ENCODE measurements at places on chromosomes 1 and 21. TPM values are rescaled to one million over a fixed set of nuclear protein-coding genes. Genes with fewer than 3 reads are reported as not detected.

RPE65 gene
- total RNA-seq, result not detected

FAM151A gene
- not detected for total RNA-seq

PLEKHA6 gene
- 0.16 TPM for total RNA-seq

GRCh38 chr1:58468612-58469011 is 77.9 kb downstream of the OMA1 start:
- no peaks in the 10 kb centered on the region for H3K27me3 ChIP-seq
- H3K27ac ChIP-seq, result no peak overlapping the region
- peaks cover 2% of the 10 kb centered on the region for H3K36me3 ChIP-seq
- no peak for DNase-seq
- no peaks in the 10 kb centered on the region for H3K4me1 ChIP-seq

GPR52 gene
- 17.6 TPM for total RNA-seq

FAM177B gene
- total RNA-seq, result not detected

- no peak overlapping the region for H3K4me3 ChIP-seq
- no peaks in the 10 kb centered on the region for H3K27me3 ChIP-seq
- H3K4me1 ChIP-seq, result peaks cover 2% of the 10 kb centered on the region
- H3K27ac ChIP-seq, result no peak overlapping the region
- peaks cover 2% of the 10 kb centered on the region for H3K36me3 ChIP-seq
These were observed 6.8 kb downstream of the BACH1 start for GRCh38 chr21:29305561-29305960.

DNA sequence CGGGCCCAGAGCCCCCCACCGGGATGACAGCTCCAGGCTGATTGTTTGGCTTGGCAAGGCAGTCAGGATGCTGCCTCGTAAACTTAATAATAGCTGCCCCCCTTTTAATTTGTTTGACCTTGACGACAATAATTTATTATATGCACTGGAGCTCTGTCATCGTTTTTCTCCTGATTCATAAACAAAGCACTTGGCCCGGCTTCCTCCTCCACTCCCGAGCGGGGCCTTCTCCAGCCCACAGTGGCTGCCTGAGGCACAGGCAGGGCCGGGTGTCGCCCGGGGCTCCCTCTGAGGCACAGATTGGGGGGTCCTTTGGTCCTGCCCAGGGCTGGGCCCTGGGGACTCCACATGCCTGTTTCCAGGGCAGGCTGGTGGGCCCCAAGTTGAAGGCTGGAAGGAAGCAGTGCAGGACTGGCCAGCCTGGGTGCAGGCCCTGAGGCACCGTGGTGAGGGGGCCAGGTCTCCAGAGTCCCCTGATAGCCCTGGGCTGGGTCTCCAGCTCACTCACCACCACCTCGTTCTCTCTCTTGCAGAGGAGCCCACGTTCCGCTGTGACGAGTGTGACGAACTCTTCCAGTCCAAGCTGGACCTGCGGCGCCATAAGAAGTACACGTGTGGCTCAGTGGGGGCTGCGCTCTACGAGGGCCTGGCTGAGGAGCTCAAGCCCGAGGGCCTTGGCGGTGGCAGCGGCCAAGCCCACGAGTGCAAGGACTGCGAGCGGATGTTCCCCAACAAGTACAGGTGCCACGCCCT is 52.0 kb upstream of the ARHGEF16 start:
- no peak for DNase-seq
- H3K27ac ChIP-seq, result no peak overlapping the region
- H3K4me1 ChIP-seq, result no peaks in the 10 kb centered on the region
- H3K36me3 ChIP-seq, result no peaks in the 10 kb centered on the region
- H3K27me3 ChIP-seq, result no peaks in the 10 kb centered on the region

TGFB2 gene
- total RNA-seq, result not detected

UBE2U gene
- not detected for total RNA-seq

GRCh38 chr21:28627261-28627660 is 365.4 kb downstream of the LTN1 start:
- DNase-seq, result no peak
- H3K27ac ChIP-seq, result no peak overlapping the region
- no peaks in the 10 kb centered on the region for H3K36me3 ChIP-seq
- H3K27me3 ChIP-seq, result no peaks in the 10 kb centered on the region
- no peak overlapping the region for H3K4me3 ChIP-seq
- H3K4me1 ChIP-seq, result no peaks in the 10 kb centered on the region

ARTN gene
- total RNA-seq, result not detected

TMEM234 gene
- total RNA-seq, result 24.7 TPM

GRCh38 chr1:172326136-172326535 is 94.3 kb upstream of the C1orf105 start:
- no peaks in the 10 kb centered on the region for H3K36me3 ChIP-seq
- H3K4me1 ChIP-seq, result no peaks in the 10 kb centered on the region
- no peak overlapping the region for H3K4me3 ChIP-seq
- DNase-seq, result no peak

GRCh38 chr1:185731446-185731845 is 2.7 kb upstream of the HMCN1 start:
- no peak for DNase-seq
- no peak overlapping the region for H3K4me3 ChIP-seq
- H3K27ac ChIP-seq, result no peak overlapping the region
- peaks cover 43% of the 10 kb centered on the region for H3K27me3 ChIP-seq

OR2L8 gene
- not detected for total RNA-seq

DNA sequence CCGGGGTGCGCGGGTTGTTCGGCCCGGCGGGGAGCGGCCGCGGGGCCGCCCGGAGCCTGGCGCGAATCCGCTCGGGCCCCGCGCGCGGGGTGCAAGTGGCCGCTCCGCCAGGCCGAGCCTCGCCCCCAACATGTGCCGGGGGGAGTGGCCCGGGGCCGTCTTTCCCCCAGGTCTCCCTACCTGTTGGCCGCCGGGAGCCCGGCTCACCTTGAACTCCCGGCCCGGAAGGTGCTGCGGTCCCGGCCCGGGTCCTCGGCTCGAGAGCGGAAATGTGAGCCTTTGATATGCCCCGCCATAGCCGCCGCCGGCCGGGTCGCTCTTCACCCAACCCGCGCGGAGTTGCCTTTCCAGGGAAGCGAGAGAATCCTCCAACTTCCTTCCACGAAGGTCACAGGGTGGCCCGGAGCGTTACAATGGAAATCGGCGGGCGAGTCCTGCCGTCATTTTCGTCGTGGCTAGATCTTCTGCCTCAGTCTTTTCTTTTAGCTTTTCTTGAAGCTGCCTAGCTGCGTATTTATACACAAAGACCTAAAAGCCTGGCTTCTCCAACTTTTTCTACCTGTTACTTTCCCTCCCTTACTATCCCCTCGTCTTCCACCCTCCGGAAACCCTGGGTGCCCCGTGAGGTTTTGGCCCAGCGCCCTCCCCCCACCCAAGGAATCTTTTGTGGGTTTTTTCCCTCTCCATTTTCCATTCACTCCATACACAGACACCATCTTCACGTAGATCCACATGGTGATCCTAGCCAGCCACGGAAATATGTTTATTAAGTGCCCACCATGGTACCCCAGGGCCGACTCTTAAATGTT is 867 bp downstream of the PTGFRN start:
- peaks cover 15% of the 10 kb centered on the region for H3K27me3 ChIP-seq
- no peak overlapping the region for H3K27ac ChIP-seq
- no peaks in the 10 kb centered on the region for H3K36me3 ChIP-seq

DNA sequence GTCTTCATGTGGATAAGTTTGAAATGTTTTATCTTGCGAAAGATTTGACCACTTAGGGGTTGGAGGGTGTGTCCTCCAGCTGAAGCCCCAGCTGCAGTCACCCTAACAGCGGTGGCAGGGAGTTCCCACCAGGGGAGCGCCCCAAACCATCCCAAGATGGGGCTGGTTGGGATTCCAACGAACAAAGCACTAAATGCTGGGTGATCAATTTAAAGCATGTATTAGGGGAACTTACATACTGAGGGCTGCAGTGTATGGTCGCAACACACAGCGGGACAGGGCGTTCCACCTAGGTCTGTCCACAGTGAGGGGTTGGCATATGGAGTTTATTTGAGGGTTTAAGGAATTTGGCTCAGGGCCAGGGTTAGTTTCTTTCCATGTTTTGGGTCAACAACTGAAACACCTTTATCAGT is 26.3 kb downstream of the SLC37A1 start:
- DNase-seq, result no peak

DNA sequence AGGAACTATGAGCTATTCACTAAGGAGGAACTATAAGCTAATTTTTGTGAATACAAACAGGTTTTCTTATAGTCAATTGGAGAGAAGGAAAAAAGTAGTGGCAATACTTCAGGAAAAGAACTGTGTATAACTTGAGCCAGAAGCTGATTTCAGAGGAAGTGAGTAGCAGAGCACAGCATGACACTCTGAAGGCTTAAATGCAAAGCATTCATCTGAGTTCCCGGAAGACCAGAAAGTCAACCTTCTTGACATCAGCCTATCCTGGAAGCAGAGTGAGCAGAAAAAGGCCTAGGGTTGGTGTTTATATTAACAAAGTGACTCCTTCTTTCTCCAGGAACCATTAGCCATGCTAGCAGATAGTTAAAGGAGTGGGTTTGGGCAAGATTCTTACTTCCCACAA is 545.2 kb downstream of the MRPL39 start:
- H3K4me3 ChIP-seq, result no peak overlapping the region
- no peaks in the 10 kb centered on the region for H3K27me3 ChIP-seq
- H3K4me1 ChIP-seq, result no peaks in the 10 kb centered on the region
- DNase-seq, result no peak
- no peak overlapping the region for H3K27ac ChIP-seq
- no peaks in the 10 kb centered on the region for H3K36me3 ChIP-seq

- no peak overlapping the region for H3K4me3 ChIP-seq
- H3K4me1 ChIP-seq, result no peaks in the 10 kb centered on the region
- no peaks in the 10 kb centered on the region for H3K36me3 ChIP-seq
- H3K27me3 ChIP-seq, result no peaks in the 10 kb centered on the region
- no peak for DNase-seq
These were observed 226.1 kb downstream of the SLC45A1 start for GRCh38 chr1:8543965-8544364.

GRCh38 chr1:54716299-54717047 is 812 bp downstream of the TTC4 start:
- H3K27me3 ChIP-seq, result no peaks in the 10 kb centered on the region
- peaks cover 22% of the 10 kb centered on the region for H3K36me3 ChIP-seq
- DNase-seq, result no peak
- H3K4me1 ChIP-seq, result peaks cover 12% of the 10 kb centered on the region
- H3K27ac ChIP-seq, result no peak overlapping the region

GRCh38 chr1:41981796-41982195 is 63.1 kb upstream of the HIVEP3 start:
- H3K27me3 ChIP-seq, result no peaks in the 10 kb centered on the region
- DNase-seq, result no peak
- peaks cover 17% of the 10 kb centered on the region for H3K4me1 ChIP-seq
- no peaks in the 10 kb centered on the region for H3K36me3 ChIP-seq
- no peak overlapping the region for H3K4me3 ChIP-seq
- no peak overlapping the region for H3K27ac ChIP-seq

DNA sequence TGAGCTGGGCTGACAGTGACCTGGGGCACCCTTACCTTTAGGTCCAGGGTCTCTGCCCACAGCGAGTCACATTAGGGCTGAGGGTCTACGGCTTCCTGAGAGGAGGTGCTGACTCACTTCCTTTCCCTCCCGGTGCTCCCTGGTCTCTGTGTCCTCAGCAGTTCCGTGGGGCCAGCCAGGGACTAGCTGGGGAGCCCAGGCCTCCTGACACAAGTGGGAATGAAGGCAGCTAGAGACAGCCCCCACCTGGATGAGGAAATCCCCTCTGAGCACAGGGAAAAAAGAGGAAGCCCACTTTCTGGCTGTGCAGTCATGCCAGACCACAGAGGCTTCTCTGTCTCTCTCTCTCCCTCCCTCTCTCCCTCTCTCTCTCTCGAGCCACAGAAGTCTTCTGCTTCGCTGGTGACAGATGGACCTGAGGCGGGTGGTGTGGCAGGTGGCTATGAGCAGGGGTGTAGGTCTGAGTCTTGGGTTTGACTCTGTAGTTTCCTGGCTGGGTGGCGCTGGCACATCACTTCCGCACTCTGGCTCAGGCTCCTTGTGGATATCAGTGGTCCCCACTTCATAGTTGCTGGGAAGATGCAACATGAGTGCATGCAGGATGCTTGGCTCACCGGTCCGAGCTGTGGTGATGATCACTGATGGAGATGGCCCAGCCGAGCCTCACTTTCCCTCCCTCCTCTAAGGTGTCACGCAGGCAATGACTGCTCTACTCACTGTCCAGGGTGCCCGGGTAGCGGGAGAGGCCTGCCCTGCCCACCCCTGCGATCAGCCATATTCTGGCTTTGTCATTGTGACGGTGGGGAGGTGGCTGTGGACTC is 3.5 kb downstream of the SLC66A1 start:
- H3K4me1 ChIP-seq, result peaks cover 50% of the 10 kb centered on the region
- H3K27me3 ChIP-seq, result no peaks in the 10 kb centered on the region
- H3K36me3 ChIP-seq, result peaks cover 4% of the 10 kb centered on the region
- peak overlapping the region; percentile 43 for H3K27ac ChIP-seq
- DNase-seq, result no peak
- no peak overlapping the region for H3K4me3 ChIP-seq

GRCh38 chr1:159791031-159791430 is 10.3 kb downstream of the DUSP23 start:
- no peak overlapping the region for H3K4me3 ChIP-seq
- no peak for DNase-seq
- no peaks in the 10 kb centered on the region for H3K36me3 ChIP-seq
- no peaks in the 10 kb centered on the region for H3K4me1 ChIP-seq
- no peak overlapping the region for H3K27ac ChIP-seq

DNA sequence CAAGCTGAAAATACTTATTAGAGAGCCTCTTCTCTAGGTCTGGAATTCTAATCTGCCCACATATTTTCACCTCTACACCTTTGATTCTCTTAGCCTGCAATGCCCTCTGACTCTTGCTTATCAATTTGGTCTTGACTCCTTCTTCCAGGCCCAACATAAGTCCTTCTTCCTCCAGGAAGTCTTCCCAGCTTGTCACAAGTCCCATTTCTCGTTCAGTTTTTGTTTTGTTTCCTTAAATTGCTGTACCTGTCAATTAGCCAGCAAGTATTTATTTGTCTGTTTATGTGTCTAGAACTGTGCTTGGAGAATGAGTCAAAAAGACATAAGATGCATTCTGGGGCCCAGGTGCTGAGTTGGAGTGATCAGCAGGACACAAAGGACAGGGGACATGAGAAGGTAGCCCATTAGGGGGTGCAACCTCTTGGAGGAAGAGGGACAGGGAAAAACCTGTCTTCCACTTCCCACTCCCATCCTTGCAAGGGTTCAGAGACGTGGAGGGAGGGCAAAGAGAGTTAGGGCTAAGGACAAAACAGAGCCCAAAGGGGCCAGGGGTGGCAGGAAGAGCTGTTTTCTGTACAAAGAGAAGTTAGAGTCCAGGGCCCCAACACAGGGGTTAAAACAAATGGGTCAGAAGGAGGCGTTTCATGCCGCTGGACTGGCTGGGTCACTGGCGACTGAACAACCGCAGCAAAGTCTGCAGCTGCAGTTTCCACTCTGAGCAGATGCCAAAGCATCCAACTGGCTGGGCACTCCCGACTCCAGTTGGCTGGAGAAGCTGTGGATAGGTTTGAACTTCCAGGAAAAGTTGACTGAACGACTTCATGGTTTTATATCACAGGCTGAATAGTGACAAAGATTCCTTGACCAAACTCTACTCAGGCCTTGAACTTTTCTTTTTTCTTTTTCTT is 10.7 kb upstream of the CNR2 start:
- no peaks in the 10 kb centered on the region for H3K27me3 ChIP-seq
- H3K4me1 ChIP-seq, result peaks cover 6% of the 10 kb centered on the region

IRF6 gene
- total RNA-seq, result 3.8 TPM

GRCh38 chr21:39562791-39563770 is 49.7 kb upstream of the B3GALT5 start:
- no peak overlapping the region for H3K27ac ChIP-seq
- no peak for DNase-seq
- no peaks in the 10 kb centered on the region for H3K27me3 ChIP-seq
- no peaks in the 10 kb centered on the region for H3K4me1 ChIP-seq
